ENCODE measurements at places on chromosomes 7 and 10. TPM values are rescaled to one million over a fixed set of nuclear protein-coding genes. Genes with fewer than 3 reads are reported as not detected.

The BCCIP gene
- total RNA-seq: 25.9 TPM

The SOSTDC1 gene
- under 0.01 TPM for total RNA-seq

The AKR1D1 gene
- under 0.01 TPM for total RNA-seq

The ADRA2A gene
- 0.29 TPM for total RNA-seq

The CTAGE4 gene
- 0.36 TPM for total RNA-seq

The PRSS37 gene
- not detected for total RNA-seq

The ACSM6 gene
- not detected for total RNA-seq

The CPA1 gene
- 1.1 TPM for total RNA-seq

The CALHM2 gene
- total RNA-seq: 54.6 TPM

The ANXA8L1 gene
- total RNA-seq: 0.29 TPM

The DGKI gene
- 23.3 TPM for total RNA-seq

The UFSP1 gene
- 4.7 TPM for total RNA-seq

The IDI2 gene
- not detected for total RNA-seq

The LOXL4 gene
- 28.6 TPM for total RNA-seq

The PLOD3 gene
- total RNA-seq: 78.7 TPM

The ZNF239 gene
- total RNA-seq: 4.7 TPM

The TUBB8 gene
- not detected for total RNA-seq

The DEPP1 gene
- total RNA-seq: 87.6 TPM

The CNPY1 gene
- total RNA-seq: not detected

The NRCAM gene
- total RNA-seq: 0.88 TPM

The STEAP1 gene
- 45.4 TPM for total RNA-seq

The CYP3A5 gene
- total RNA-seq: under 0.01 TPM

The TMEM26 gene
- 6.5 TPM for total RNA-seq

The SPAM1 gene
- not detected for total RNA-seq
